G401 (cell line): ENCODE measurements at places on chromosomes 5 and 9. TPM values are rescaled to one million over a fixed set of nuclear protein-coding genes. Genes with fewer than 3 reads are reported as not detected.

GRCh38 chr9:111795557-111795839 lies 761 bp upstream of the SHOC1 start:
- DNase-seq: no peak

- DNase-seq: no peak
Observed at GRCh38 chr9:120713257-120714087, 798 bp downstream of the MEGF9 start.

DNA sequence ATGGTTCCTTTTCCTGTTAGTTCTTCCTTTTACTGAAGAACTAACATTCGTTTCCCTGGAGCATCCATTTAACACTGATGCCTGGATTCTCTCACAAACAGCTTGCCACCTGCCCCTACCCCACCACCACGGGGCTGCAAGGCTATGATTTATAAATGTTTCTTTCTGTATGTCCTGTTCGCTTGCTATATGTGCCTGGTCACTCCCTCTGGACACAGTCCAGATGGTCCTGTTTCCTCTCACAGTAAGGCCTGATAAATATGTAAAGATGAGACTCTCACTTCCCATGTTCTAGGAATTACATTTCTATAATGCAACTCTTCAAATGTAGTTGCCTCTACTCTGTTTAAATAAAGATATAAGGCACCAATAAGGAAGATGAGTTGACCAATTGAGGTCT lies 146.4 kb upstream of the SHB start:
- no peak for DNase-seq

DNA sequence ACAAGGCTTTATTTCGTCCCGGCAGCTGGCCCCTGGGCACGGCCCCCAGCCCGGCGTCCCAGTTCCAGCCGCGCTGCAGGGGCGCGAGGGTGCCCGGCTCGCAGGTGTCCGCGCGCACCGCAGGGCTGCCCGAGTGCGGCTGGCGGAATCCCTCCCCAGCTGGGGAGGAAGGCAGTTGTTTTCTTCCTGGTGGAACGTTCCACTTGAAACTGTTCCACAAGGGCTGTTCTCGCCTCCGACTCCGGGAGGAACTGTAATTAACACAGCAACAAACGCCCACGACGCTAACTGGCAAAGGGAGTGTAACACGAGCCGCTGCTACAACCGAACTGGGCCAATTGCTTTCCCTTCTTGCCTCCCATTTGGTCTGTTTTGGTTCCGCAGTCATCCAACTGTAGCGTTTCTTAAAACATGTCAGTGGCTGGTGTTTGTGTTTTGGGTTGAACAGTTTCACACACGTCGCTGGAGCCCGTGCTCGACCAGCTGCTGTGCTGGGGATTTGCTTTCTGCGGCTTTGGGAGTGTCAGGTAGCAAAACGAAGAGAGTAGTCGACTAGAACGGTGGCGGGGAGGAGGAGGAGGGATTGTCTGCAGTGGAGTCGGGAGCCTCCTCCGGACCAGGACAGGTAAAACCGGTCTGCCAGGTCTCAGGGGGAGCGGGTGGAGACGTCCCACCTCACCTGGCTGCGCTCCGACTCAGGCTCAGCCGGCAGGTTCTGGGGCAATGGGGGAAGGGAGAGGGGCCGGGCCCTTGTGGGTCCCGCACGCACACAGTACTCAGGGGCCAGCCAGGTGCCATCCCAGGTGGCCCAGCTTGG lies 131.6 kb upstream of the NIPBL start:
- DNase-seq: peak; percentile 27

- DNase-seq: peak; percentile 17
Observed at GRCh38 chr5:126544087-126544740, 50.8 kb downstream of the ALDH7A1 start.

GRCh38 chr9:131253891-131254491 lies 22.3 kb downstream of the FAM78A start:
- no peak for DNase-seq

GRCh38 chr5:14277385-14278320 lies 134.5 kb downstream of the TRIO start:
- DNase-seq: no peak

The CDH9 gene
- total RNA-seq: not detected in 2 replicates

The TRIM36 gene
- total RNA-seq: not detected in 2 replicates

The ALDH1B1 gene
- total RNA-seq: 61.8 and 87.4 TPM in 2 replicates
